Activated naive CD4-positive, alpha-beta T cell treated with anti-CD3 and anti-CD28 coated beads, Interleukin-2, amount 50 U/mL, for 16 hours (primary cell): ENCODE measurements at places on chromosomes 12 and 14.

- DNase-seq, result no peak
These were observed 255.9 kb downstream of the DPF3 start for GRCh38 chr14:72638021-72638420.

GRCh38 chr12:124910561-124911478 lies 3.6 kb downstream of the UBC start:
- DNase-seq, result no peak

GRCh38 chr14:75205591-75205990 lies 29.2 kb upstream of the TMED10 start:
- DNase-seq, result no peak

DNA sequence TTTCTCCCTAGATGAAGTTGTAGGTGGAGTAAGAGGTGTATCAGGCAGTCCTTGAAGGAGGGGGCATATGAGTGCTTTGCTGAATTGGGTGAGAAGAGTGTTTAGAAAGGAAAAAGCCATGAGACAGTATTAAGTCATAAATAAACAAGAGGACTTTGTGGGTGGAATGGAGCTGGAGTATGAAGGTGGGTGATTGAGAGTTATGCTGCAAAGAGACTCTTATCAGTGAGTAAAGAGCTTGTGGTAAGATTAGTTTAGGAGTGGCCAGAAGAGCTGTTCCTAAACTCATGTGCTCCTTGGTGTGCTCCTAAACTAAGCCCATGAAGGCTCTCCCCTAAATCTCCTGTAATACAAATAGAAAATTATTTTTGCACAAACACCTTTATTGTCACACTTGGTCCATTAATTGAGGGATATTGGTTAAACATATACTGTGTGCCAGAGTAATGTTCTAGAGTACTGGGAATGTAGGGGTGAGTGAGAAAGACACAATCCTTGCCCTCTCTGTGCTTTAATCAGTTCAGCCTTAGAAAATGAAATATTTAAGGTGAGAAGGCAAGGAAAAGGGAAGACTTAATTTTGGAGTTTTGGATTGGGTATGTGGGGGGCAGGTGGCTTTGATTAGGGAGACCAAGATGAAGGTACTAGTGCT lies 9.8 kb downstream of the CHPT1 start:
- DNase-seq, result no peak

DNA sequence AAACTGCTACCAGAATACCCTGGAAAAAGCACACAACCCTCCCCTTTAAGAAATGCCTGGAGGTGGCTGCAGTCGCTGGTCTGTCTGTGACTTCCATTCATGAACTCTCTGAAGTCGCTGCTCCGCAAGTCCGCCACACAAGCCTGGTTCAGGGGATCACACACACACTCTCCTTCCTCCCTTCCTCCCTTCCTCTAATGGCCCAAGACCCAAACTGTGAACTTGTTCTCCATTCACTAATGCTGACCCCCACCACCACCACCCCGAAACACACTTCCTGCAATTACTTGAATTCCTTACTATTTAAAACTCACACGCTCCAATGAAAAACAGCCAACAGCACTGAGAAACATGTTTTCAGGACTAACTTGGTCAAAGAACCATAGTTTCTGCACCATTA lies 1.0 kb upstream of the LMO3 start:
- no peak for DNase-seq

GRCh38 chr14:92945959-92946846 lies 23.3 kb downstream of the CHGA start:
- no peak for DNase-seq

GRCh38 chr12:84891106-84891838 lies 21.3 kb downstream of the SLC6A15 start:
- no peak for DNase-seq

DNA sequence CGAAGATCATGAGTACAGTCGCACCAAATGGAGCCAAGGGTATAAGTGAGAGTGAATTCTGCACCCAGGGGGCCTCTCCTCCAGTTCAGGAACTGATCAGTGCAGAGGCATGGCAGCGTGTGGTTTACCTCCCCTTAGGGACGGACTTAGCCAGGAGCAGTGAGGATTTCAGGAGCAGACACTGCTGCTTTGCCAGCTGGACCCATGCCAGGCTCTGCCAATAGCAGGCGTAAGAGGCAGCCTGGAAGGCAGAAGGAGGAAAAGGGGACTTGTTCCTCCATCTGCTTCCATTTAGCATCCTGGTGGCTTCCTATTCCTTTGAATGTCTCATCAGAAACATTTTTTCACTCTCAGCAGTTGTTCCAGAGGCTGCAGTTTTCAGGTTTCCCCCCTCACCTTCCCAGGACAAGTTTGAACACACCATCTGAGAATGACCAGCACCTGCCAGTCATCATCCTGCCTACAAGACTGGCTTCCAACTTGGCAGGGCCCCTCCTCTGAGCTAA lies 137.0 kb upstream of the LMNTD1 start:
- DNase-seq, result no peak

DNA sequence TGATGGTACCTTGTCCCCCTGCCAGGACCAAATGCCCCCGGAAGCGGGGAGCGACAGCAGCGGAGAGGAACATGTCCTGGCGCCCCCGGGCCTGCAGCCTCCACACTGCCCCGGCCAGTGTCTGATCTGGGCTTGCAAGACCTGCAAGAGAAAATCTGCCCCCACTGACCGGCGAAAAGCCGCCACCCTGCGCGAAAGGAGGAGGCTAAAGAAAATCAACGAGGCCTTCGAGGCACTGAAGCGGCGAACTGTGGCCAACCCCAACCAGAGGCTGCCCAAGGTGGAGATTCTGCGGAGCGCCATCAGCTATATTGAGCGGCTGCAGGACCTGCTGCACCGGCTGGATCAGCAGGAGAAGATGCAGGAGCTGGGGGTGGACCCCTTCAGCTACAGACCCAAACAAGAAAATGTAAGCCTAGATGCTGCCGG lies 410 bp downstream of the MYF6 start:
- no peak for DNase-seq

DNA sequence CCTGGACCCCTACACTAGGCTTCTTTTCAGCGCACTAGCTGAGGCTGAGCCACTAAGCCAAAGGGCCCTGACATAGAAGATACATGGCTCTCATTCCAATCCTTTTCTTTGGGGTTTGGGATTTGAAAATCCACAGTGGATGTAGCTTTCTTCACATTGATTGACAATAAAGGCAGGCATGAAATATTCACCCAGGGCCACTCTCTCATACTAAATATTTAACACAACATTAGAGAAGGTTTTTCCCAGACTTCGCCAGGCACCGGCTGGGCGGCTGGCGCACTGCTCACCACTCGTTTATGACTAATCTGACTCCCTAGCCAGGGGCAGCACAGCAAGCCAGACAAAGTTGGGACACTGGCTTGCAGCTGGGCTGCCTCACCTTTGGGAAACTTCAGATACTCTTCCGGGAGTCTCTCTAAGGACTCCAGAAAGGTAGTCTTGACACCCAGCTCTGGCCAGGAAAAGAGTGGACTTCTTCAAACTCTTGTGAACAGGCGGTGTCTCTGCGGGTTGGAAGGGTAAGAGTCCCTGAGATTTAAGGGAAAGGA lies 699 bp upstream of the HOXC11 start:
- no peak for DNase-seq

DNA sequence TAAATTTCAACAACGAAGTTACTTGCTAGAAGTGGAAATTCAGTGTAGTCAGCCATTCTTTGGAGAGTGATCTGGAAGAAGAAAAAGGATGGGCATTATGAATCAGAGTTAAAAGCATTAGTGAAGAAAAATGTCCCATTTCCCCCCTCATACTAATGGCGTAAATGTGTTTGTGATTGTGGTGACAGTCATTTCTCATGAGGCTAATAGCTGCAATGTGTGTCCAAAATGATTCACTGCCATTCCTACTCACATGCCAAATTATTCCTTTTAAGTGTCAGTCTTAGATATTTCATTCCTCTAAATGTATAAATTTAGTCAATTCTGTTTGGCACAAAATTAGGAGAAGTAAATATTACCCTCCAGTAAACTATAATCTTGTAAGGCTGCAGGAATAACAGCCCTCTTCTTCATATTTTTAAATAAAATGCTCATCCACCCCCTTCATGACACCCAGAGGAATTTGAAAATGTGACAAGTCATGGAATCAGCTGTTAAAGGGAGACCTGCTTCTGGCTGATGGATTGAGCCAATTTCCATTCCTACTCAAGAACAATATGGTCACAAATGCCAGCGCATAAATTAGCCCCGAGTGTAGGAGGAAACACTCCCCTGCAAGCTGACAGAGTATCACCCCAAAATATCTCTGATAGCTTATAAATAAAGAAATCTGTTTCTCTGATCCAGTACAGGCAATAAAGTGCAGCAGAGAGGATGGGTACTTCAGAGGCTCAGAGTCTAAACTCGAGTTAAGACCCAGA lies 912.3 kb upstream of the SEL1L start:
- DNase-seq, result no peak

GRCh38 chr12:90254796-90255195 lies 546.2 kb upstream of the ATP2B1 start:
- no peak for DNase-seq

DNA sequence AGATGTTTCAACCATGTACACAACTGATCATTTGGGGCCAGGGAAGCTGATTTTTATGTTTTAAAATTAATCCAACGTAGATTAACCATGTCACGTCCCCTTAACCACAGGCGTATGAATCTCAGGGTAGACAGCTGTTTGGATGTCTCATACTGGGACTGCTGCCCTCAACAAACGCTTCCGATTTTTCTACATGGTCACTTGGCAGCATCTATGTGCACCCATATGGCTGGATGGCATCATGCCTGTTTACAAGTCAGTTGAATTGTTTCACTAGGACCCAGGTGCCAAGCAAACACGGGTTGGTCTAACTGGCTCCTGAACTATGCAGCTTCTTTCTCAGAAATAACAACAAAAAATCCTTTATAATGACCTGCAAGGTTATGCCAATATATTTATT lies 393.8 kb downstream of the NPAS3 start:
- no peak for DNase-seq

- no peak for DNase-seq
These were observed 76.4 kb downstream of the BCL2L14 start for GRCh38 chr12:12147111-12147510.

- DNase-seq, result peak; percentile 68
These were observed at the start of gene LTB4R for GRCh38 chr14:24310646-24311604. TSS of gene LTB4R (plus strand) at chr14:24311502. CDS start at chr14:24315652, 4,150 bp downstream.

- DNase-seq, result no peak
These were observed 46.1 kb upstream of the DLK1 start for GRCh38 chr14:100680439-100681051.

DNA sequence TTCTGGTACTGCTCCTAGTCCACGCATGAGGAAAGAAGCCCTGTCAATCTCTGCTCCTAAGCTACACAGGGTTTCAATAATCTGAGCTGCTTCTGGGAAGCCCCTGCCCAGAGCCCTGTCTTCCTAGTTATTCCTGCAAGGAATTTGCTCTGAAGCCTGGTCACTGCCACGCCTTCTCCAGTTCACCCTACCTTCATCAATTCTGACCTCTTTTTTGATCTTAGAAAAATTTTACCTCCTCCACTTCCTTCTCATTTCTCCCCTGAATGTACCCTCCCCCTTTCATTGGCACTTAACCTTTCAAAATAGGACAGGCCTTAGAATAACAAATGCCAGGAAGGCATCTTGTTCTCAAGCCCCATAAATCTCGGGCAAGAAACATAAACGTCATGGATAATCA lies 14.9 kb upstream of the LRRK2 start:
- no peak for DNase-seq
